Hematopoietic multipotent progenitor cell treated with erythropoietin and hydrocortisone succinate and interleukin-3 and kit ligand, for 17 days (in vitro differentiated cells): ENCODE measurements at places on chromosomes 1 and 21.

- DNase-seq = no peak
These were observed 14.1 kb downstream of the TMCO4 start for GRCh38 chr1:19785660-19786059.

- DNase-seq = no peak
These were observed 18.8 kb downstream of the RALGPS2 start for GRCh38 chr1:178743801-178744200.

DNA sequence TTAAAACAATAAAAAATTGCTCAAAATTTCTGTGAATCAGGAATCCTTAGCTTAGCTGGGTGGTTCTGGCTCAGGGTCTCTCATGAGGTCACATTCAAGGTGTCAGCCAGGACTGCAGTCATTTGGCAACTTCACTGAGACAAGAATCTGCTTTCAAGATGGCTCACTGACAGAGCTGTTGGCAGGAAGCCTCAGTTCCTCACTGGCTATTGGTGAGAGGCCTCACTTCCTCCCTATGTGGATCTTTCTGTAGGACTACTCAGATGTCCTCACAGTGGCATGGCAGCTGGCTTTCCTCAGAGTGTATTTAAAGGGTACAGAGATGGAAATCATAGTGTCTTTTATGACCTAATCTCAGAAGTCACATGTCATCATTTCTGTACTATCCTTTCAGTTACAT, 785.7 kb downstream of the ADGRL2 start:
- DNase-seq = no peak

GRCh38 chr1:18110968-18111367, 3.4 kb downstream of the IGSF21 start:
- no peak for DNase-seq

DNA sequence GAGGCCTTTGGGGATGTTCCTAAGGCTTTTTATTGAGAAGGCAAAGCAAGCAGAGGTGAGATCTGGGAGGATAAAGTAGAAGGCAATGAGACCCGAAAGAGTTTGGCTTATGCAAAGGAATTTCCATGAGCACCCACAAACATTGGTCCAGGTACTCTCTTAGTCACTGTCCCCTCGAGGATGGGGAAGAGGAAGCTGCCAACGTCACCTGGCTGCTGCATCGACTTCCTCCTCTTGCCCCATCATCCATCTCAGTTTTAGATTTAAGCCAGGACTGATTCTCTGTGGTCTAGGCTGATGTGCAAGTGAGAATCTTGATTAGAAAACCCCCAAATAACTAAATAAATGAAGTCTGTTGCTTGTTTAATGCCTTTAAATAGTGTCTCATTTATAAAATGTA, 28.7 kb downstream of the RUNX1 start:
- DNase-seq = no peak

DNA sequence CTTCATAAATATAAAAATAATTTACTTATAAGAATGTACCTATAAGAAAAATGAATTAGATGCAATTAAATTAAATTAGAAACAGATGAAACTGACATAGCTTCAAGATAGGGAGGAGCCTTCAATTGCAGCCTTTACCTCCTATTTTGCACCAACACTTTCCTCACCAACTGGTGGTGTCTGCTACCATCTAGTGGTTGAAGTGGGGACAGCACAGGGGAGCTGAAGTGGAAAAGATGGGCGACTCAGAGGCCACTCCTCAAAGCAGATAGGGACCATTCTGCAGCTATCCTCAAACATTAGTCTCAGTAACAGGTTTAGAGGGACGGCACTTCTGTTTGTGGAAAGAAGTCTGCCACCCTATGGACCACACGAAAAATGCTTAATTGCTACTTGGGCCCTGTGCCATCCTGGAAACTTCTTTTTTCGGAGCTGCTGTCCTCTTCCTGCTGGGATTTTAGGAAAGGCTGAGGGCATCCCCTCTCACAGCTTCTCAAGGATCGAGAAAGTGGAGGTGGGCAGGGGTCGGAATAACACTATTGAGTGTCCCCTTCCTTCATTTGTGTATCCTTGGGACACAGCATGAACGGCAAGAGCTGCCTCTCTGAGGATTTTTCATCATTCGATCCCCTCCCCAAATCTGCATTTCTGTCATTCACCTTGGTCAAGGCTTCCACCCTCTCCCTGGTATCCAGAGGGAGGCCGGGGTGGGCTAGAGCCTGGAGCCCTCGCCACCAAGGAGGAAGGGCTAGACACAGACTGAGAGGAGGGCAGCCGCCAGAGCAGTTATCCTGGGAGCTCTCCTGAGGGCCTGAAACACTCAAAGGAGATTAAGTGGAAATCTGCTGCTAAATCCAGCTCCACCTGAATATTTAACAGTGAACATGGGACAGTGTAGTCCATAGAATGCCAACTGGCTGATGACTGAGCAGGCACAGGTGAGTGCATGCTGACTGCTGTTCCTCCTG, 9.6 kb downstream of the PROK1 start:
- DNase-seq = peak; percentile 90

DNA sequence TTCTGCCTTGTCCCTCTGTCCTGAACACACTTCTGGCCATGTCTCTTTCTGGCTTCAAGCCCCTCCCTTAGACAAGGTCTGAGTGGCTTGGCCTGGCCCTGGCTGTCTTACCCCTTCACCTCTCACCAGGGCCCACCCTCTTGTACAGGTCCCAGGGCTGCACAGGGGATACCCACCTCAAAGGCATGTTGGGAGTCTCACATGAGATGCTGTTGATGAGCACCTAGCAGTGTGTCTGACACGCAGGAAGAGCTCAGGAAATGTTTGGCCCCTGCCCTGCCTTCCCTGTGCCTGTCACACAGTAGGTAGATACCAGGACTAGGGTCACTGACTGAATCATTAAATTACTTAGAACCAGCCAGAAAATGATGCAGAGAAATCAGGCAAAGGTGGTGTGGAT, 16.6 kb downstream of the ZNF362 start:
- no peak for DNase-seq

DNA sequence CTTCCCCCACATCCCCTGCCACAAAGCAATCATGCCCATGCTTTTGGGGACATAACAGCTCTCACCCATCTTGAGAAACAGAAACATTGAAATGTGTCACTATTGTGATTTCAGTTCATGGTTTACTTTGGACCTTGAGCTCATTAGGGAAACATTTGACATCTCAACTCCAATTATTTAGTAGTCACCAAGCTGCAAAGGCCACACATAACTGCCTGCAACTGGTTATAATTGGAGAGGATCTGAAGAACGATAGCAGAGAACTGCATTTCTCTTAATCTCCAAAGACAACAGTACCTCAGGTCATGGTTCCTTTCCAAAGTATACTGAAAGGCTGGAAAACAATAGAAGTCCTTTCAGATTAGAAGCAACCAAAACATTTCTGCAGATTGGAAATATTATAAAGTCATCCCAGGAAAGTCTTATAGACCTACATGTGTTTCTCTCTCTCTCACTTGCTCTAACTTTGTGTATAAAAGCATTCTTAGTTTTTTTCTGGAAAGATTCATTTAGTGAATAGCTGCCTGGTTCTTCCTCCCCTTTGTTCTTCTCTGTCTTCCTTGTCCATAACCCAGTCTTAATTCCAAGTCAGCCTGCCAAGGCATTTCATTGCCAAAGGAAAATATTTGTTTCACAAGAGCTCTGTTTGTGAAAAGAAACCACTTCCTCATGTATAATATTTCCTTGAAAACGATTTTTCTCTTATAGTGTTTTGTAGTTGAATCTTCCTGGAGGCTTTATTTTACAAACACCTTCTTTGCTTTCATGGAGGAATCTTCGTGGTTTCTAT, 426.8 kb downstream of the ADGRL2 start:
- no peak for DNase-seq

- no peak for DNase-seq
These were observed 6.7 kb upstream of the TIE1 start for GRCh38 chr1:43293896-43294760.

- DNase-seq = no peak
These were observed 168.5 kb downstream of the ACTL8 start for GRCh38 chr1:17923666-17924065.

GRCh38 chr1:78255383-78255782, 209.6 kb downstream of the GIPC2 start:
- DNase-seq = no peak

GRCh38 chr1:47483651-47484050, 45.8 kb downstream of the FOXD2 start:
- DNase-seq = no peak

GRCh38 chr1:205595435-205595834, 36.4 kb downstream of the ELK4 start:
- no peak for DNase-seq

- DNase-seq = no peak
These were observed 64.8 kb upstream of the TENT5C start for GRCh38 chr1:117541003-117541402.

DNA sequence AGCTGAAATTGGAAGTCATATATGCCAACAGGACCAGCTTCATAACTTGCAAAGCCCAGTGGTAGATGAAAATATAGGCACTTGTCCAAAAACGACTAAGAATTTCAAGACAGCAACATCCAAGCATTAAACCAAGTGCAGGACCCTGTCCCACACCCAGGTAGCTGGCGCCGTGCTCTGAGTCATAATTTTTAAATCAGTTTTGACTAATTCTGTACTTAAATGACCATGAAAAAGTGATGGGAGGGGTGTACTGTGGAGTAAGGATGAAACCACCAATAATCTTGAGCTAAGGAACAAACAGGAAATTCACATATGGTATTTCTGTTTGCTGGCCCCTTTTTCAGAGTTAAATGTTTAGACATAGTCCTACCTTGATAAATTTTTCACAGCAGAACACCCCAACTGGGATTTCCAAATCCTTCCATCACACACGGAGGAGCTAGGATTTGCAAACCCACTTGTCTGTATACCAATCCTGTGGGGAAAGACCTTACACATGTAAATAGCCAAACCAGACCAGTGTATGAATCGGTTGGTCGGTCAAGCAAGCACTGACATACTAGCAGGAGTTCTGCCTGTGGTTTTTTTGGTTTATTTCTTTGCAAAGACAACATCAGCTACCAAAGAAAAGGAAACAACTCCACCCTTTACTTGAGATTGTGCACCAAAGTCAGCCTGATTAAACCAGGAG, 235.7 kb upstream of the RAB4A start:
- DNase-seq = no peak
